ENCODE measurements at places on chromosomes 16 and 17.

GRCh38 chr16:82612263-82612662 is 14.5 kb upstream of the CDH13 start:
- no peak for DNase-seq

DNA sequence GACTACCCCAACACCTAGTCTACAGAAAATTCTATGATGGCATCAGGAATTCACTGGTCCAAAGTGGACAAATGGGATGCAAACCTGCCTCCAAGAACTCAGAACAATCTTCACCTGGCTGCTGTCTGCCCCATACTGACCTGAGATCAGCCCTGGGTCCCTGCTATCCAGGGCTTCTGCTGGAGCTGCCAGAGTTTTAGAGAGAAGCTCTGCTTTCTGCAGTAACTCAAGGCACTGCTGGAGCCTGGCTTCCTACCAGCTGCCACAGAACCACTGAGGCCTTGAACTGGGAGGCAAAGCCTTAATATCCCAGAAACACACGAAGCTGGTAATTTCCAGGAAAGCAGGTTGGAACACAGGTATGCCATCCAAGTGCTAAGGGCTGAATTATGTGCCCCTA is 7.5 kb downstream of the TMEM170A start:
- DNase-seq: no peak

DNA sequence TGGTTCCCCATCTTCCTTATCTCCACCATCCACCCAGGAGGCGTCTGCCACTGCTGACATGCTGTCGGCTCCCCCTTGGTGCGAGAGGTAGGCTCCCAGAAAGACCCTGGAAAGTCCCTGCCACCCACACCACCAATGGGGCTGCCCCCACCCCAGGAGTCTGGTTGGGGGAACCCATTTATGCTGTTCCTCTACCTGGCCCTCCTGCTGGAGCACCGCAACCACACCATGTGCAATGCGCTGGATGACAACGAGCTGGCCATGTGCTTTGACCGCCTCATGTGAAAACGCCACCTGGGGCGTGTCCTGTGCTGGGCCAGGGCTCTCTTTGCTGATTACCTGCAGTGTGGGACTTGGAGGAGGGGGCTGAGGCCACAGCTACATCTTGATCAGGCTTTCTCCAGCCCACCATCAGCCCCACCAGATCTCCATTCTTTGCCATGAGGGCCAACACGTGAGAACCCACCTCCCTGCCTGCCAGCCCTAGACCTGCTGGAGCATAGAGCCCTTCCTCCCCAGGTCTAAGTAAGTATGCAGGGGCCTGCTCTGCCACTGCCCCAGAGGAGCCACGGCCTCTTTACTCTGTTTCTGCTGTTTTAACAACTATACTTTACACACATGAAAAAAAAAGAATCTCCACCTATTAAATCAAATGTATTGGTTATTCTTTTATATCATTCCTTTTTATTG is 7.9 kb upstream of the ALDH3A1 start:
- DNase-seq: no peak

- no peak for DNase-seq
Measured at GRCh38 chr17:2157081-2157480, 102.2 kb downstream of the HIC1 start.

Measured in NCI-H748 treated with DMSO at 0.1 percent for 48 hours (cell line).